ENCODE measurements at places on chromosomes 12 and 14.

GRCh38 chr14:63848890-63849289 is 3.9 kb upstream of the SYNE2 start:
- no peak for DNase-seq

- no peak for DNase-seq
Observed at GRCh38 chr14:21072781-21073339, 2.8 kb downstream of the ARHGEF40 start.

- no peak for DNase-seq
Observed at GRCh38 chr14:73754911-73755360, 40.8 kb upstream of the PNMA1 start.

DNA sequence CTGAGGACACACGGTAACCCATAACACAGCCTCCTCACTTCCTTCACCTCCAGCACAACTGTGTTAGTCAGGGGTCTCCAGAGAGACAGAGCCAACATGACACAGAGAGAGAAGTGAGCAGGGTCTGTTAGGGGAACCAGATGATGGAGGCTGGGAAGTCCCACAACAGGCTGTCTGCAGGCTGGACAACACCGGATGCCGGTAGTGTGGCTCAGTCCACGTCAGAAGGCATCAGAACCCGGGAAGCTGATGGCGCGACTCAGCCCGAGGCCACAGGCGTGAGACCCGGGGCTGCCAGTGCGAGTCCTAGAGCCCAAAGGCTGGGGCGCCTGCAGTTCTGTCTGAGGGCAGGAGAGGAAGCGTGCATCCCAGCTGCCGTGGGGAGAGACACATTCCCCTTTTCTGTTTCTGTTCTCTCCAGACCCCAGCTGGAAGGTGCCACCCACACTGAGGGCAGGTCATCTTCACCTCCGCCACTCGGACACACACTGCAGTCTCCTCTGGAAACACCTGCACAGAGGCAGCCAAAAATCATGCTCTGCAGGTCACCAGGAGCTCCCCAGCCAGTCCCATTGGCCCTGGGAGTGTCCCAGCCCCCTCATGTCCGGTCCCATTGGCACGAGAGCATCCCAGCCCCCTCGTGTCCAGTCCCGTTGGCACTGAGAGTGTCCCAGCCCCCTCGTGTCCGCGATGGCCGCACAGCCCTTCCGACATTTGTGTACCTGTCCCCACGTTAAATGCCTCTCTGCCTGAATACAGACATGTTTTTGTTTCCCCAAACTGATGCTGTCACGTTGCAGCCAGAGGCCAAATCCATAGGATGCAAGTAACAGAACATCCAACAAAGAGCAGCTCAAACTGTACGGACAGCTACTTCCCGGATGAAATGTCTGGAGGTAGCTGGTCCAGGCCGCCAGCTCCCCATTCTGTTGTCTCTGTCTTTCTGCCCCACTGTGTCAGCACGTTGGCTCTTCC is 7.9 kb upstream of the FBRSL1 start:
- no peak for DNase-seq

DNA sequence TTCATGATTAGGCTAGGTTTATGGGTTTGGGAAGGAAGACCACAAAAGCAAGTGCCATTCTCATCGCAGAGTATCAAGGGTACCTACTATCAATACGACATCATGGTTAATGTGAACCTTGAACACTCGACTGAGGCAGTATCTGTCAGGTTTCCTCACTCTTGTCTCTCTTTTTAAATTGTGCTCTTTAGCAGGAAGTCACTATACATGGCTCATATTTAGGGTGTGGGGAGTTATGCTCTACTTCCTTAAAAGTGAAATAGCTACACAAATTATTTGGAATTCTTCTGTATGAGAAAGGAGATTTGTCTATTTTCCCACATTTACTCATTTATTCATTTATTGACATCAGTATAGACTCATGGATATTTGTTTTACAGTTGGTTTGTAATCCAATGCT is 5.9 kb upstream of the CLEC4E start:
- no peak for DNase-seq

DNA sequence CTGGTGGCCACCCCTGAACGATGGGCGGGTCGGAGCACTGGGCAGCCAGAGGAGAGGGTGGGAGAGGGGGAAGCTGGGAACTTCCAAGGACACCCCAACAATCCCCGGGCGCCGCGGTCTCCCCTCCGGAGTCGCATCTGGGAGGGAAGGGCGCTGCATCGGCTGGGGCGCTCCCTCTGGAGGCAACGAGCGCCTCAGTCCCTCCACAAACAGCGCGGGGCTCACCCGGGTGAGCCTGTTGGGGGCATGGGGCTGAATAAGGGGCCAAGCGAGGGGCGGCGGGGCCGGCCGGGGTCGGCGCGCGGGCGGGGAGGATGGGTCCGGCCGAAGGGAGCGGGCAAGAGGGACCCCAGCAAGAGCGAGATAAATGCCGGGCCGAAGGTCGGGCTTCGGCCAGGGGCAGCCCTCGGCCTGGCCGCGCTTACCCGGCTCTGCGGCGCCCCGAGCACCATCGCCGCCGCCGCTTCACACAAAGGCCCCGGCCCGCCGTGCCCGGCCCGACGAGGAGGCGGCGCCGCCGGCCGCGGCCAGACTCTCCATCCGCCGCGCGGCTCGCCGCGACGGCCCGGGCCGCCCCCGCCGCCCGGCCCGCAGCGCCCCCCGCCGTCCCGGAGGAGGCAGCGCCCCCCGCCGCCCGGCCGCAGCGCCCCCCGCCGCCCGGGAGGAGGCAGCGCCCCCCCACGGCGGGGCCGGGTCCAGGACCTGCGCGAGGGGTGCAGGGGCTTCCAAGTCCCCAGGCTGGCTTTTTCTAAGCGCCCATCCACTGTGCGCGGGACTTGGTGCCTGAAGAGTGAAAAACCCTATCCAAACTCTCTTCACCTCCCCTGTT is at the start of gene ZBTB39:
TSS of gene ZBTB39 (minus strand) at position 567 of the 829 bp plus-strand sequence. CDS start 1,629 bp downstream, outside the sequence.
- DNase-seq: no peak

DNA sequence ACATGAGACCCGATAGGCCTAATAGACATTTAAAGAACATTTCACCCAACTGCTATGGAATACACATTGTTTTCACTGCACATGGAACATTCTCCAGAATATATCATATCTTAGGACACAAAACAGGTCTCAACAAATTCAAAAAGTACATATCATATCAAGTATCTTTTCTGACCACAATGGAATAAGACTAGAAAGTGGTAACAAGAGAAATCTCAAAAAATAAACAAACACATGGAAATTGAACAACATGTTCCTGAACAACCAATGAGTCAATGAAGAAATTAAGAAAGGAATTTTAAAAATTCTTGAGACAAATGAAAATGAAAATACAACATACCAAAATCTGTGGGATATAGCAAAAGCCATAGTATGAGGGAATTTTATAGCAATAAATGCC is 208.1 kb downstream of the PTPRO start:
- DNase-seq: no peak

DNA sequence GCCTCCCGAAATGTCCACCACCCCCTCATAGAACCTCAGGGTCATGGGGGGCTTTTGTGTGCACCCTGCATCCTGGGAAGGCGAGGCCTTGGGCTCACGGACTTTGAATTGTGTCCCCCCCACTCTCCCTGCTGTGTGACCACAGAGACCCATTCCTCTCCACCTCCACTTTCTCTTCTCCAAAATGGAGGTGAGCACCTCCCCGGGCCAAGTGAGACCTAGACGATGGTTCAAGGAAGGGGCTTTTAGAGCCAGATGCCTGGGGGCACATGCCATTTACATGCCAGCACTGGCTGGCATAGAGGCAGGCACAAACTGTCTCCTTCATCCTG is 33.5 kb downstream of the CYP46A1 start:
- DNase-seq: no peak

DNA sequence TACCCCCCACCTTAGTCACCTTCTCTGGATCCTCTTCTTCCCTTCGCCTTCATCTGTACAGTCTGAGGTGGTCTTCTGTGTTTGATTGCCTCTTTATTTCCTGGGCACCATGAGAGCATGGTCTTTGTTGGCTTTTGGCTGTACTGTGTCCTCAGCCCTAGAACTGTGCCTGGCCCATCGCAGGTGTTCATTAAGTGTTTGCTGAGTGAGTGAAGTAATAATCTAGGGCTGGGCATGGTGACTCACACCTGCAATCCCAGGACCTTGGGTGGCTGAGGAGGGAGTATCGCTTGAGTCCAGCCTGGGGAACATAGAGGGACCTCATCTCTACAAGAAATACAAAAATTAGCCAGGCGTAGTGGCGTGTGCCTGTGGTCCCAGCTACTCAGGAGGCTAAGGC is 13.9 kb downstream of the ALDH2 start:
- DNase-seq: no peak

DNA sequence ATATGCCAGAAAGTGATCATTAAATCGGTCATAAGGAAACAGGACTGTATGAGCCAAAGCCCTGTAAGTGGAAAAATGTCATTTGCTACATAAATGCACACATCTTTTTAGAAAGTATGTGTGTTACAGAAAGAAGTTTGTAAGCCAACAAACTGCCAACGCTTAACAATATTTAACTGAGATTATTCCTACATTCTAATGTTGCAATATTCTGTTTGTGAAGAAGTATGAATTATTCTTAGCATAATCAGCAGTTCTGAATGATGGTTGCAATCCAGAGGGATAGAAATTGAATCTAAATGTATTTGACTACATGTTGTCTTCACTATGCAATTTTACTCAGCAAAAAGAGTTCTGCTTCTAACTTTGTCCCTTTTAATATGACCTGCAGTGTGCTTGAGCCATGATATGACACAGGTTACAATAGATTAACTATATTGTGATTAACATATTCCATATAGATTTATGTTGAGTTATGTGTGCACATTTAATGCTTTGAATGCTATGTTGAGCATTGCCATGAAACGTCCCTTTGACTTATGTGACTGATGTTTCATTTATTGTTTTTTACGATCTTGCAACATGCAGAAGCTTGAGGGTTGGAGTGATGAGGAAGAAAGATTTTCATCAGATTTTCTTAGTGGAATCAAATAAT is 66.8 kb upstream of the PTPRQ start:
- no peak for DNase-seq

DNA sequence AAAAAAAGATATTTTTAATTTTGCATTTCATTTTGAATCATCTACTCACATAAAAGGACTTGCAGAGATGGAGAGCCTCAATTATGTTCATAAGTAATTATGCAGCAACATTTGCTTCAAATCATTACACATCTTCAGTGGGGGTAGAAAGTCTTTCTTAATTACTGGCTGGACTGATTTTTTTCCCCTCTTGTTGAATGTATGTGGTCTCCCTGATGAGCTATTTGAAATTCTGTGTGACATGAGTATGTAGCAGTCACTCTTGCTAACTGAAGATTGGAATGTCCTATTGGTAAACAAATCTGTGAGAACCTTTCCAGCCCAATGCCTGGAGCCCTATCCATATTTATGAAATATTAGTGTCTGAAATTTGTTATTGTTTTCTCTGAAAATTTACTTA is 139.8 kb downstream of the TMTC2 start:
- DNase-seq: no peak

- DNase-seq: no peak
Observed at GRCh38 chr12:45183246-45183645, 32.6 kb upstream of the ANO6 start.

- no peak for DNase-seq
Observed at GRCh38 chr12:49092086-49092815, 2.4 kb downstream of the DHH start.

DNA sequence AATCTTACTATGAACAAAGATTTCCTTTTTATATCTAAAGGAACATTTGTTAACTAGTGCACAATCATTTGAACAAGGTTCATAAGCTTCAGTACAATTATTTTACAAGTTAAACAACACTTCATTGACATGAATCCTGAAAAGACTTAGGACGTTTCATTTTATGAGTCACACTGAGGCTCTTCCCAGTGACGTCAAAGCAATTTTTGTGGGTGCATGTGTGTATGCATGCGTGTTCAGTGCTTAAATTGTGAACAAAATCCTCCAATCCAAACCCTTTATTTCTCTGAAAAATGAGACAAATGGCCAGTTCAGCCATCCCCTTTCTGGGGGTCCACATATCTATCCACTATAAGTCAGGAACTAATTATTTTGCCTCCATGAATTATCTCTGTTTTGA is 2.9 kb downstream of the LMNTD1 start:
- no peak for DNase-seq

DNA sequence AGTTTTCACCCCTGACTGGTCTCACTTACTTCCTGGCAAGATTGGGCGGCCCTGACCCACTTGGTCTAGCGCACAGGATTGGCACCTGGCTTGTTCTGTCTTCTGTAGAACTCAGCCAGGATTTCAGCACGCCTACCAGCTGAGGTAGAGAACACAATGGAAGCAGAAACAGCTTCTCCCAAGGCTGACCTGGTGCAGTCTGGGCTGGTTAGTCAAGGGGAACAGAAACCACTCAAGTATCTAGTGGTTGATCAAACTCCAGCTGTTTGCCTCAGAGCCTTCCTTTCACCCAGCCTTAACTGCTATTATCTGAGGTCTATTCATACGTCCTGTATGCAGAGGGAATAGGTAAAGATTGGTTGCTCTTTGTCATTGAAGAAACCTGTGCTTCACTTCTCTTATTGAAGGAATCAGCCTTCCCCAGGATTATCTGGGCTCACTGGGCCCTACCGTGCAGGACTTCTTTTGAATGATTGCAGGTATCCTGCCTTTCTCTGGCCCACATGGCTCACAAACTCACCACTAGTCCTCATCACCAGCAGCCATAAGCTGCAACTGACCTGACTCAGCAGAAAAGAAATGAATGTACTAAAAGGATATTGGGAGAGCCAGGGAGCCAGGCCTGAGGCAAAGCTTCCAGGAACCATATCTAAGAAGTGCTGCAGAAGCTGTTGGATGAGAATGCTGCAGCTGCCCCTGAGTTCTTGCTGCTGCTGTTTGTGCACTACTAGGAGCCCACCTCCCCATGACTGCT is 2.5 kb upstream of the PLEKHD1 start:
- DNase-seq: no peak

GRCh38 chr14:100791348-100791735 is 34.6 kb upstream of the MEG3 start:
- DNase-seq: no peak

GRCh38 chr14:63996625-63997220 is 143.9 kb downstream of the SYNE2 start:
- no peak for DNase-seq

GRCh38 chr12:32901553-32901952 is 5.0 kb upstream of the PKP2 start:
- no peak for DNase-seq

- no peak for DNase-seq
Observed at GRCh38 chr14:64213086-64213485, 81.1 kb downstream of the ESR2 start.

GRCh38 chr12:63133981-63134380 is 17.0 kb downstream of the AVPR1A start:
- DNase-seq: no peak

DNA sequence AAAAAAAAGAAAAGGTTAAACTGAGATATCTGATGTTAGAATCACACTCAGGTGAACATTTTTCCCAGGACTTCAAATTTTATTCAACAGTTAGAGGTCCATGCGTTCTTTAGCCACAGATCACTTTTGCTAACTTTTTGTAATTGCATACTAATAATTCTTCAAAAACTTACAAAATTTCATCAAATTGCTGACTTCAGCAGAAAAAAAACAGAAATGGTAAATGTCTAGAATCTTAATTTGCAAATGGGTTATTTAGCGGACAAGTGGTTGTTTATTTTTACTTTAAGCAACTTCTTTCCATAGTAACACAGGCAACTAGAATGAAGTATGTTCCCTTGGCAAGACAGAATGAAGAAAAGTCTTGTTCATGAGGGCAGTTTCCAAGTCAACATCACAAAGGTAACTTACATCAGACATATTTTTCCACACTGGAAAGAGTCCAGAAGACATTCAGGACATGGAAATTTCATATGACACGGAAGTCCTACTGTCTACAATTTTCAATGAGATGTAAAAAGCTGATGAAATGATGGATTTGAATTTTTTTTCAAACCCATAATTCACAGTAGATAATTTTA is 62.5 kb upstream of the SOX5 start:
- no peak for DNase-seq

GRCh38 chr14:99862136-99862535 is 68.9 kb downstream of the EML1 start:
- no peak for DNase-seq

All from activated CD8-positive, alpha-beta memory T cell treated with anti-CD3 and anti-CD28 coated beads for 1 hour (primary cell).